ENCODE measurements at places on chromosomes 12 and 14.

DNA sequence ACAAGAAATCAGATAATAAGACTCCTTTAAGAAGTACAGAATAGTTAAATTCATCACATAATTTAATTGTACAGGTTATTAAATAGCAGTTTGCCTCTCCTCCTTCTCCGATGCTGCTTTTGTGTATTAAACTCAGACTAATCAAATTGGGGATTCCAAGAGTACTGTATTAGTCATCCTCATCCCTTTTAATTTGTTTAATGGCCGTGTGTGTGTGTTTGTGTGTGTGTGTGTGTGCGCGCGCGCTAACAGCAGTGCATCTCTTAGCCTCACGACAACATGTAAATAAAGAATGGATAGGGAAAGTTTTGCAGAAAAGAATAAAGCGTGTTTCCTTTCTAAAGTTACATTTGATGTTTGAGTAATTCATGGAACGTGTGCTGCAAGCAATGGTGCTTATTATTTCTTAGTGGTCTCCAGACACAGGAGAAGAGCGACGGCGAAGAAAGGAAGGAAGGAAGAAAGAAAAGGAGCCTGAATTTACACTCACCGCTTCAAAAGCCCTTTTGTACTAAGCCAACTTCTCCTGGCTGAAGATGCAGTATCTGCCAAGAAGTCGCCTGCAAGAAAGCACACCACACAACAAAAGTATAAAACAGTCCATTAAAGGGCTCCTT, 220.3 kb downstream of the ASCL1 start:
- no peak for DNase-seq

DNA sequence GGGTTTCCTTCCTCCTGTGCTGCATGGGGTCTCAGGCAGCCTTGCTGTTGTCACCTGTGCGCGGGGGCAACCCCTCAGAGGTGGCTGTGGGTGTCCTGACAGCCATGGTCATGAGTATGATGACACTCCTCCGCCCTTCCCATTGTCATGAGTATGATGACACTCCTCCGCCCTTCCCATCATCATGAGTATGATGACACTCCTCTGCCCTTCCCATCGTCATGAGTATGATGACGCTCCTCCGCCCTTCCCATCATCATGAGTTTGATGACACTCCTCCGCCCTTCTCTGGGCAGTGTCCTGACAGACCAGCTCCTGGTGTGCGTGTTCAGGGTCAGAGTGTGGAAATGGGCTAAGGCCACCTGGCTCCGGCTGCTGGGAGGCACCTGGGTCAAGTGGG, 40.0 kb downstream of the FBRSL1 start:
- no peak for DNase-seq

- DNase-seq, result peak; percentile 44
These were observed 3.5 kb downstream of the FOS start for GRCh38 chr14:75282170-75282554.

GRCh38 chr14:54377501-54377900, 19.3 kb upstream of the CDKN3 start:
- DNase-seq, result no peak

GRCh38 chr14:99758121-99758821, 34.9 kb upstream of the EML1 start:
- peak; percentile 91 for DNase-seq

DNA sequence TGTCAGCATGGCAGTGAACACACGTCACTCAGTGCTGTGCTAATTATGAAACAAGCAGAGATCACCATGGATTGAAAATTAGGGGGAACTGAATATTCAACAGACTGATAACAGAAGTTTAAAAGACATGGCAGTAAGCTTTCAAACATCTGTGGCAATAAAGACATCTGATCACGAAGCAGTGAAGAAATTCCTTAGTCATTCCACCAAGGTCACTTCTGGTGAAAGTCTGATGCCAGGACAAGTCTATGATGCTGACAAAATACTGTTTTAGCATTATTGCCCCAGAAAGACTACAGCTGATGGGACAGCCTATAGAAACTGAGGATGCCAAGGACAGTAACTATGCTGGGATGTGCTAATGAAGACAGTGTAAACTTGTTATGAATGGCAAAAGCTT, 126.9 kb upstream of the RBM19 start:
- DNase-seq, result no peak

- no peak for DNase-seq
These were observed 78.2 kb downstream of the SCN8A start for GRCh38 chr12:51669271-51669670.
